ENCODE measurements at places on chromosomes 6 and 20.

DNA sequence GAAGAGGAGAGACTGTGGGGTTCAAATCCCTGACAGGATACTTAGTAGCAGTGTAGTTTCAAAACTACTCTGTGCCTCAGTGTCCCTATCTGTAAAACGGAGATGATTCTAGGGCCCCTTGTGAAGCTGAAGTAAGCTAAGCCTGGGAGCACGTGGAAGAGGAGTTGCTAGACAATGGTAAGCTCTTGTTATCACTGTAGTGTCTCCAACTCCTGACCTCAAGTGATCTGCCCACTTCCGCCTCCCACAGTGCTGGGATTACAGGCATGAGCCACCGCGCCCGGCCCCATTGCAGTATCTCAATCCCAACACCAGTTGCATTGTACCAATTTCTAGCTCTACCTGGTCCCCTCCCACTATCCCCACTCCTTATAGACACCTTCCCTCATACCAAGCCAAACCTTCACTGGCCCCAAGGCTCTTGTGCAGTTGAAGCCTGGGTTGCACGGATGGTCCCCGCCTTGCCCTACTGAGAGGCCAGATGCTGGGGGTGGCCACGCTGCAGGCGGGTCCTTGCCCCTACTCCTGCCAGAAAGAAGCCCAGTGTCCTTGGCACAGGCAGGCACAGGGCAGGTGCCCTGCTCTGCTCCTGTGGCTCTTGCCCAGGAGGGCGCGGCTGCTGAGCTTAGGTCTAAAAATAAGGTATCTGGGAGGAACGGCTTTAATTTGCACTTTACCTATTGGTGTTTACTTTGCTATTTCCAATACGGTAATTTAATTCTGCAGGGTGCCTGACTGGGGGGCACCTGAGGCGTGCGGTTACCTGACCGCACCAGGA, 118.1 kb downstream of the VEGFA start:
- DNase-seq = no peak

- no peak for DNase-seq
Observed at GRCh38 chr6:108671790-108672189, 111.1 kb downstream of the FOXO3 start.

GRCh38 chr6:157885876-157886275, 62.8 kb downstream of the SNX9 start:
- DNase-seq = no peak

DNA sequence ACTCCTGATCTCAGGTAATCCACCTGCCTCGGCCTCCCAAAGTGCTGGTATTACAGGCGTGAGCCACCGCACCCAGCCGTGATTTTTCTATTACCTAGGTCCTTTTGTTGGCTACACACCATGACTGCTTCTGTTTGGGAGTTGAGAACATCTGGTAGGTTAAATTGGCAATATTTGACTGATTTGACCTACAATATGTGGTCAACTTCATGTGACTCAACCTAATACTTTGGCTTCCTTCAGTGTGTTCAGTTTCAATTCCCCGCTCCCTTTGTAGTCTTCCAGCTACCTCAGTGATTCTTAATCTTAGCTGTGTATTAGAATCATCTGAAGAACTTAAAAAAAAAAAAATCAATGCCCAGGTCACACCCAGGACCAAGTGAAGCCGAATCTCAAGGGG, 47.4 kb downstream of the MYB start:
- no peak for DNase-seq

DNA sequence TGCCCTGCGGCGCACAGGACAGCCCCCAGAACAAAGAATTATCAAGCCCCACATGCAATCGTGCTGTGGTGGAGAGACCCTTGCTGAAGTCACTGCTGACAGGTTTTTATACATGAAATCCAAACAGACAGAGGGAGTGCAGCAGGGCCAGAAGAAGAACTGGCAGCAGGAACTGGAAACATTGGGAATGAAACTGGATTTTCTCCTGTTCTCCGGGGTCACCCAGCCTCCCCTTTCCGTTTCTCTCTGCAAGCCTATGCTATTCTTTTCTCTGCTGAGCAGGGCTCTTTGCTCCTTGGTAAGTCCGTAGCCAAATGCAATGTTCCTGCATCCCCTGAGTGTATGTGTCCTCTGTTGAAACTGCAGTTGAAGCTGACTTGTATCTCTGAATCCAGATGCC, 63.5 kb upstream of the QKI start:
- DNase-seq = no peak

- no peak for DNase-seq
Observed at GRCh38 chr6:53827531-53827930, 32.7 kb downstream of the LRRC1 start.

- no peak for DNase-seq
Observed at GRCh38 chr6:112199001-112199403, 55.4 kb downstream of the LAMA4 start.

GRCh38 chr6:56694002-56694401, 51.3 kb upstream of the DST start:
- no peak for DNase-seq

- no peak for DNase-seq
Observed at GRCh38 chr6:11605507-11605905, 68.0 kb downstream of the TMEM170B start.

DNA sequence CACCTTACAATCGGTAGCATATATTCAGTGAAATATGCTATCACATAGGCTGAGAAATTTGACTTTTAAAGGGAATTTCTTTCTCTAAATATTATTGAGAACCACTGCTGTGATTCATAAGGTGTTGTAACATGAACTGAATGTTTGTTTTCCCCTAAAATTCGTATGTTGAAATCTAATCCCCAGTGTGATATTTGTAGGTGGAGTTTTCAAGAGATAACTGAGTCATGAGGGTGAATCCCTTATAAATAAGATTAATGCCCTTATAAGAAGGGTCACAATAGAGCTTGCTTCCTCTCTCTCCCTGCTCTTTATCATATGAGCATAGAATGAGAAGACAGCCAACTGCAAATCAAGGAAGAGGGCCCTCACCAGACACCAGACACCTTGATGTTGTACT, 64.8 kb downstream of the LMBRD1 start:
- no peak for DNase-seq

GRCh38 chr6:81172056-81172740, 580.3 kb downstream of the TENT5A start:
- DNase-seq = no peak

- DNase-seq = no peak
Observed at GRCh38 chr6:39617026-39617425, 108.2 kb downstream of the KIF6 start.

DNA sequence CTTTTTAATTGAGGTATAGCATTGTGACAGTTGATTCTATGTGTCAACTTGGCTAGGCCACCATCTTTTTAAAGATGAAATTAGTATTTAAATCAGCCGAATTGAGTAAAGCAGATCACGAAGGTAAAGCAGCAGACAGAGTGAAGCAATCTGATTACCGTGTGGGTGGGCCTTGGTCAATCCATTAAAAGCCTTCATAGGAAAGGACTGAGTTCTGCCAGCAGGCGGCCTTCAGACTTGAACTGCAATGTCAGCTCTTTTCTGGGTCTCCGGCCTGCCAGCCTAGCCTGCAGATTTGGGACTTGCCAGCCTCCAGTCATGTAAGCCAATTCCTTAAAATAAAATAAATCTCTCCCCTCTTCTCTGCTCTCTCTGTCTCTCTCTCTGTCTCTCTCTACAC, 22.4 kb upstream of the TGM2 start:
- DNase-seq = no peak
